ENCODE measurements at places on chromosomes 3 and 15.

DNA sequence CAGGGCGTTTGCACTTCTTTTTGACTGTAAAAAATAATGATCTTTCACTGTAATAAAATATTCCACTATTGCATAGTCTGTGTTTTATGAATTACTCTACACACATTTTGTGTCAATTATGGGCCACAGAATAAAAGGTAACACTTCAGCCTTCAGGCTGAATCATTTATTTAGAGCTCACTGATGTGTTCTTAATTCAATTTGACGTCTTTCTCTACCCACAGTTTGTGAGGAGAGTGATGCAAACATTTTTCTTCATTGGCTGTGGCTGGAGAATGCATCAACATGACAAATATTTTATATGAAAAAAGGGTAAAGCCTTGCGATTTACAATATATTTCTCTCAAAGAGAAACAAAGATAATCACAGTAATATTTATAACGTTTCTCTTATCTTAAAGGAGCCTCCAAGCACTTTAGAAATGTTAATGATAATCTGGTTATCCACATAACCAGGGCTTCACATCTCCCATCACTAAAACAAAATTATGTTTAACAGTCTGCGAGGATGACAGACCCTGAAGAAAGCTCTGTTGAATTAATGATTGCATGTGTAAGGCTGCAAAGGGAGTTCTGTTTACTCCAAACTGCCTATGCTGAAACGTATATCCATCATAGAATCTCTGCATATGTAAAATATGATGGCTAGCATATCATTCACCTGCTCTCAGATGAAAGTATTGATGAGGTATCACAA, 951.3 kb downstream of the ZPLD1 start:
- no peaks in the 10 kb centered on the region for H3K27me3 ChIP-seq
- no peaks in the 10 kb centered on the region for H3K4me1 ChIP-seq
- no peak overlapping the region for H3K27ac ChIP-seq
- no peak overlapping the region for H3K4me3 ChIP-seq
- no peaks in the 10 kb centered on the region for H3K36me3 ChIP-seq
- DNase-seq = no peak

GRCh38 chr3:49421890-49422378, 339 bp downstream of the AMT start:
- H3K27me3 ChIP-seq = no peaks in the 10 kb centered on the region
- H3K36me3 ChIP-seq = peaks cover 30% of the 10 kb centered on the region
- H3K4me3 ChIP-seq = peak overlapping the region; percentile 52

DNA sequence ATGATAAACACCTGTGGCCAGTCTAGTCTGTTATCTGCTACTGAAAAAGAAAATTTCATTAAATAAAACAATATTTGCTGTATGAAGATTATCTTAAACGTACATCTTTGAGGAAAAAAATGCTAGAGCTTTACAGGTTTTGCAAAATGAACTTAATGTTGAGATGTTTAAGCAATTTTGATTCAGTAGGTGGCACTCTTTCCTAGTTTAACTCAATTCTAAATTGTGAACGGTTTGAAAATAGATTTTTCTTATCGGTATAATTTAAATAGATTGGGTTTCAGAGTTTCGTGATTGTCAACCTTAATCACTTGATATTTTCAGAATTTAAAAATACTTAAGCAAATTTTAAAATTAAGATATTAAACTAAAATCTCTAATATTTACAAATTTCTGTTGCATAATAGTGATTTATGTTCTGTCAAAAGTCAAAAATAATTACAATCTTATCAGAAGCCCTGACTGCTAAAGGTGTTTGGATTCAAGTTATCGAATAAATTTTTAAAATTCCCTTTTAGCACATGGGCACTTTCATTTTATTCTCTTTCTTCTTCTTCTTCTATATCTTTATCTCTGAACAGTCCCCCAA, 7.0 kb upstream of the RNF111 start:
- no peak for DNase-seq
- H3K4me3 ChIP-seq = no peak overlapping the region
- no peaks in the 10 kb centered on the region for H3K27me3 ChIP-seq
- no peaks in the 10 kb centered on the region for H3K4me1 ChIP-seq
- no peaks in the 10 kb centered on the region for H3K36me3 ChIP-seq

DNA sequence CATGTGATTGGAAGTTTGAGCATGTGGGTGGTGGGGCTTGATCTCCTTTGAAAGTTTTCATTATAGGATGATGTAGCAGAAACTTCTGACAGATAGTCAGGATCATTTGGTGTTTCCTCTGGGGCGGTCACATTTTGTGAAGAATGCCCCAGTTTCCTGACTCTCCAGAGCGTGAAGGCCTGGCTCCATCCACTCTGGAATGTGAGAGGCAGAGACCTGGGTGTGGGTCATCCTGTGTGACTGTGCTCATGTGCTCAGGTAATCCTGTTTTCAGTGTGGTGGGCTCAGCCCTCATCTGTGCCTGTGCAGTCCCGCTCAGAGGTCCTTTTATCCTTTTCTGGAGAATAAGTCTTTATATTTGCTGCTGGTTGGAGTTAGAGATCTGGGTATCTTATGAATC, 81.0 kb downstream of the RGMA start:
- H3K4me3 ChIP-seq = no peak overlapping the region
- H3K27ac ChIP-seq = no peak overlapping the region
- DNase-seq = no peak
- no peaks in the 10 kb centered on the region for H3K27me3 ChIP-seq
- no peaks in the 10 kb centered on the region for H3K4me1 ChIP-seq

GRCh38 chr3:184693011-184693975, 18.6 kb downstream of the MAGEF1 start:
- peaks cover 15% of the 10 kb centered on the region for H3K4me1 ChIP-seq
- H3K27ac ChIP-seq = peak overlapping the region; percentile 66
- no peak overlapping the region for H3K4me3 ChIP-seq
- no peak for DNase-seq
- no peaks in the 10 kb centered on the region for H3K27me3 ChIP-seq
- no peaks in the 10 kb centered on the region for H3K36me3 ChIP-seq

- H3K27me3 ChIP-seq = no peaks in the 10 kb centered on the region
- DNase-seq = peak; percentile 58
- H3K27ac ChIP-seq = peak overlapping the region; percentile 8
- H3K4me3 ChIP-seq = no peak overlapping the region
- H3K4me1 ChIP-seq = peaks cover 4% of the 10 kb centered on the region
These were observed 1.4 kb downstream of the CRTAP start for GRCh38 chr3:33115024-33115768.

GRCh38 chr15:42632105-42632675, 56.8 kb downstream of the STARD9 start:
- H3K36me3 ChIP-seq = no peaks in the 10 kb centered on the region
- no peaks in the 10 kb centered on the region for H3K4me1 ChIP-seq
- no peak for DNase-seq
- no peak overlapping the region for H3K4me3 ChIP-seq

GRCh38 chr15:40150163-40150925, 10.5 kb upstream of the BUB1B start:
- H3K4me1 ChIP-seq = no peaks in the 10 kb centered on the region
- H3K27me3 ChIP-seq = no peaks in the 10 kb centered on the region
- no peak for DNase-seq
- H3K27ac ChIP-seq = no peak overlapping the region
- H3K4me3 ChIP-seq = no peak overlapping the region

DNA sequence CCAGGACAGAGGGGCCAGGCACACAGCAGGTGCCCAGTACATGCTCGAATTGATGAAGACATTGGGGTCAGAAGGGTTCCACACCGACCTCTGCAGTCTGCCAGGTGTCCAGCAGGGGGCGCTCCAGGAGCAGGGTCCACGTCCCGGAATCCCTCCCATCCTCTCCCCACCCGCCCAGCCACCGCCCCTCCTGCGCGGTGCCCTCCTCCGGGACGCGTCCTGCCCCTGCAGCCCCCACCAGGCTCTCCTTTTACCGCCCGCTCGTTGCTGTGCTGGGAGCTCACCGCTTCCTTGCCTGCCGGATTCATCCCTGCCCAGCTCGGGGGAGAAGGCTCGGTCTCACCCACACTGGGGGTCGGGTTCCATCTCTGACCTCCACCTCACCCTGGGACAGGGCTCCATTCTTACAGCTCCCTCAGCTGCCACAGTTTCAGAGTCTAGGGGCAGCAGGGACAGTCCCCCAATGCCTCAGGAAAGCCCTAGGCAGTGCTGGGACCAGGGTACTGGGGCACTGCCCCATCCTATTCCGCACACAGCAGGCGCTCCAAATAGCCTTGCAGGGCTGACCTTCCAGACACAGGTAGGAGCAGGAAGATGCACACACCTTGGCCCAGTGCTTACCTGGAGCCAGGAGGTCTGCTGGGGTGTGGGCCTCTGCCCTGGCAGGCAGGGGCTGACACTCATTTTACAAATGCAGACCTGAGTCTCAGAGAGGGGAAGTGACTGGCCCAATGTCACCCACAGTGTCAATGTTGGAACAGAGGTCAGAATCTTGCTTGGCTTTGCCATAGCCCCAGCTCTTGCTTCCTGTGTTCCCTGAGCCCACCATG, 31.0 kb downstream of the GRIP2 start:
- H3K27me3 ChIP-seq = no peaks in the 10 kb centered on the region
- no peaks in the 10 kb centered on the region for H3K36me3 ChIP-seq
- H3K4me1 ChIP-seq = no peaks in the 10 kb centered on the region
- no peak overlapping the region for H3K27ac ChIP-seq

GRCh38 chr3:37319784-37320183, 145.4 kb upstream of the LRRFIP2 start:
- peaks cover 61% of the 10 kb centered on the region for H3K36me3 ChIP-seq
- DNase-seq = no peak
- no peaks in the 10 kb centered on the region for H3K4me1 ChIP-seq

DNA sequence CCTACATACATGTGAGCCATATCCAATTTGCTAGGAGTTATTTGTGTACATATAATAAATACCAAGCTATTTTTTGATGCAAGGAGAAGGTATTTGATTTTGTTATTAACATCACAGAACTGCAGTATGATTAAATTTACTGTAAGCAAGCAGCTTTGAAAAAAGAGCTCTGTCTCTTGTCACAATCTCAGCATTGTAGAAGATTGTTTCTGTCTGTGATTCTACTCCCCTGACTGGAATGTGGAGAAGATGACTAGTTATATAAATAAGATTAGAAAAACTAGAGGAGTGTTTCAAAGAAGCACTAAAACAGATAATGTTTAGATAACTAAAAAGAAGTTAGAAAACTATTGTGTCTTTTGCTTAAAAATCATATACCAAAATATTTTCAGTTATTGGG, 17.1 kb upstream of the DCBLD2 start:
- DNase-seq = no peak
- H3K4me3 ChIP-seq = no peak overlapping the region
- H3K36me3 ChIP-seq = no peaks in the 10 kb centered on the region
- H3K27ac ChIP-seq = no peak overlapping the region
- no peaks in the 10 kb centered on the region for H3K4me1 ChIP-seq
- H3K27me3 ChIP-seq = no peaks in the 10 kb centered on the region

- no peak for DNase-seq
- H3K36me3 ChIP-seq = no peaks in the 10 kb centered on the region
- peaks cover 16% of the 10 kb centered on the region for H3K27me3 ChIP-seq
- no peak overlapping the region for H3K4me3 ChIP-seq
These were observed 256.6 kb upstream of the PROK2 start for GRCh38 chr3:72041511-72041910.

DNA sequence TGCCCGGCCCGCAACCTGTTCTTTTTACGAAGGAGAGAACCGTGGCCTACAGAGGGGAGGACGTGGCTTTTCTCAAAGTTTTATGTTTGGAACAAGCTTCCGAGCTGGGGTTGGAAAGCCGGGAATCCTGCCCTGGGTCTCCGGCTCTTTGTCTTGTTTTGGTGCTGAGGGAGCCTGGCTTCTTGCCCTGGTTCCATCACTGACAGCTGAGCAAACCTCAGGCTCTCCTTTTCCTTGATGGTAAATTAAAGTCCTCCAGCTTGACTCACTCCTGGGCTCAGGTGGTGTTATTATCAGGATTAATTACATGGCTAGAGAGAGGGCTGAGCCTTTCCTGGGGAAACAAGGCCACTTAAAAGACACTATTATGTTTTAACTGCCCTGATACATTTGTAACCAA, 289.5 kb upstream of the RGMA start:
- H3K27me3 ChIP-seq = no peaks in the 10 kb centered on the region
- no peak for DNase-seq
- no peaks in the 10 kb centered on the region for H3K36me3 ChIP-seq
- H3K27ac ChIP-seq = no peak overlapping the region
- no peak overlapping the region for H3K4me3 ChIP-seq

DNA sequence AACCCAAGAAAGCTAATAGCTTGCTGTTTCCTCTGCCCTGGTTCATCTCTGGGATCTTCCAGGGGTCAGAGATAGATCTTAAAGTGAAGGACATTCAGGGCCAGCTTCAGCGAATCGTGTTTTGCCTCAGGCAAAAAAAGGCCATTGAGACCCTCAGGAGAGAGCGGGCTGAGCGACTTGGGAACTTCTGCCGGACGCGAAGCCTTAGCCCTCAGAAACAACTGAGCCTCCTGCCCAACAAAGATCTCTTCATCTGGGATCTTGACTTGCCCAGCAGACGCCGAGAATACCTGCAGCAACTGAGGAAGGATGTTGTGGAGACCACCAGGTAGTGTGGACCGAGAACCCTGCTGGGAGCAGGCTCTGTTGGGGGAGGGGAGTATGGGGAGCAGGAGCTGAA, 42.5 kb downstream of the CDAN1 start:
- no peaks in the 10 kb centered on the region for H3K27me3 ChIP-seq
- no peak for DNase-seq
- no peak overlapping the region for H3K27ac ChIP-seq
- H3K4me3 ChIP-seq = no peak overlapping the region
- H3K36me3 ChIP-seq = peaks cover 22% of the 10 kb centered on the region

- H3K36me3 ChIP-seq = no peaks in the 10 kb centered on the region
- H3K27ac ChIP-seq = no peak overlapping the region
- no peaks in the 10 kb centered on the region for H3K4me1 ChIP-seq
- no peaks in the 10 kb centered on the region for H3K27me3 ChIP-seq
- H3K4me3 ChIP-seq = no peak overlapping the region
- no peak for DNase-seq
These were observed 656.8 kb upstream of the SGO1 start for GRCh38 chr3:20842594-20843436.

- H3K4me3 ChIP-seq = no peak overlapping the region
- H3K27me3 ChIP-seq = no peaks in the 10 kb centered on the region
- no peaks in the 10 kb centered on the region for H3K36me3 ChIP-seq
- H3K27ac ChIP-seq = no peak overlapping the region
- DNase-seq = no peak
- peaks cover 5% of the 10 kb centered on the region for H3K4me1 ChIP-seq
These were observed 4.7 kb upstream of the THSD4 start for GRCh38 chr15:71110405-71111180.

GRCh38 chr15:93033434-93034045, 55.5 kb downstream of the RGMA start:
- no peaks in the 10 kb centered on the region for H3K4me1 ChIP-seq
- peaks cover 3% of the 10 kb centered on the region for H3K27me3 ChIP-seq
- no peak for DNase-seq
- H3K36me3 ChIP-seq = peaks cover under 1% of the 10 kb centered on the region
- H3K4me3 ChIP-seq = no peak overlapping the region

Data from large intestine (tissue), 12 donors.